ENCODE measurements at places on chromosomes 16 and 17. TPM values are rescaled to one million over a fixed set of nuclear protein-coding genes. Genes with fewer than 3 reads are reported as not detected.

- DNase-seq = no peak
Measured at GRCh38 chr16:65069766-65070165, 52.1 kb downstream of the CDH11 start.

GRCh38 chr16:82695806-82696205, 69.0 kb downstream of the CDH13 start:
- DNase-seq = no peak

GRCh38 chr17:13759518-13760335, 158.0 kb upstream of the HS3ST3A1 start:
- no peak for DNase-seq

DNA sequence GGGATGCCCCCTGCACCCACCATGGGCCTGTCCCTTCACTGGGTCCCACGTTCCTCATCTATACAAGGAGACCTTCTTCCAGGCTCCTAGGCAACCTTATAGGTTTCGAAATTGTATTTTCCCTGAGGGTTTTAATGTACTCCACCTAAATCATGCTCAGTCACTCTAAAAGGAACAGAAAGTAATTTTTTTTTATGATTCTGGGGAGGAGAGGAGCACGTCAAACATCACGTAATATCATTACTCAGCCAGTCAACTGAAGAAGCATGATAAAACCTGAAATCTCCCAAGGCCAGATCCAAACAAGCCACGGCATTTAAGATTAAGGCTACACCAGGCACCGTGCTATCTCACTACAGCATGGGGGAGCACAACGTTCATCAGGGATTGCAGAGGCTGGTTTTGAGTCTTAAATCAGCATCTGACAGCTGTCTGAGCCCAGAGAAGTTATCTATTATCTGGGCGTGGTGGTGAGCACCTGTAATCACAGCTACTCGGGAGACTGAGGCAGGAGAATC, 3.9 kb upstream of the TMEM114 start:
- DNase-seq = no peak

- no peak for DNase-seq
Measured at GRCh38 chr17:43616852-43617251, 44.9 kb downstream of the MEOX1 start.

GRCh38 chr17:78789663-78790181, 7.6 kb upstream of the CYTH1 start:
- DNase-seq = no peak

DNA sequence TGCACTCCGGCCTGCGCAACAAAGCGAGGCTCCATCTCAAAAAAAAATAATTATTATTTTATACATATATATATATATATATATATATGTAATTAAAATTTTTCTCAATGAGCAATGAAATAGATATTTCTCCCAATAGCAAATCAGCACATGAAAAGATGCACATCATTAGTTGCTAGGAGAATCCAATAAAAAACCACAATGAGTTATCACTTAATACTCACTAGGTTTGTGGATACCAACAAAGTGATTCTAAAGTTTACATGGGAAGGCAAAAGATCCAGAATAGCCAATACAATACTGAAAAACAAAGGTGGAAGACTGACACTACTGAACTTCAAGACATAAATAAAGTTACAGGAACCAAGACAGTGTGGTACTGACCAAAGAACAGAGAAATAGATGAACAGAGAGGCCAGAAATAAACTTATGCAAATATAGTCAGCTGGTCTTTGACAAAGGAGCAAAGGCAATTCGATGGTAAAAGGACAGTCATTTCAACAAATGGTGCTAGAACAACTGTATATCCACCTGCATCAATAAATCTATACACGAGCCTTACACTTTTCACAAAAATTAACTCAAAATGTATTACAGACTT, 13.6 kb downstream of the SMG6 start:
- DNase-seq = no peak

Gene ZNF469
- total RNA-seq = 3.6 TPM

DNA sequence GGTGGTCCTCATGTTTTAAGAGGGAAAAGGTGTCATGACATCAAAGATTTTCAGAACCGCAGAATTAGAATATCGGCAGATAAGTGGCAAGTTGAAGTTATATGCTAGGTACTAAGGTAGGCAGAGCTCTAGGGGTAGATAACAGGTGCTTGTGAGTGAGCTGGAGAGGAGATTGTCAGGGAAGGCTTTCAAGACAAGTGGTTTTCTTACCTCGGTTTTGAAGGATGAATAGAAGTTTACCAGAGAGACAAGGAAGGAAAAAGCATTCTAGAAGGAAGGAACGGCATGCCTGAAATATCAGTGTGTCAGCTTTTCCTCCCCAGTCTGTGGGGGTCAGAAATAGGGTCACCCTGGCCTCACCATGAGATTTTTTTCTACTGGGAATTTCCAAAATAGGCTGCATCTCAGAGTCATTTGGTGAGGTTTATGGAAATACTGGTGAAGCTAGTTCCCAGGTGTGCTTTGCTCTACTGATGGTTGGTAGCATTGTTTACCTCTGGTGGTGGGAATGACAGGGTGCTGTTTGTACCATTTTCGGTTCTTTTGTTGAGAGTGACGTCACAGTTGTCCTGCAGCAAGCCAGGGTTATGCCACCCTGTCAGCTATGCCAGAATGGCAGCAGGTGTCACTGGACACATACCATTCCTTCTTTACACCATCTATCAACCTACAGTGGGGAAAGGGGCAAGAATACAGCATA, 112.5 kb downstream of the MSI2 start:
- DNase-seq = no peak

GRCh38 chr17:39116224-39116623, 35.2 kb downstream of the PLXDC1 start:
- no peak for DNase-seq

DNA sequence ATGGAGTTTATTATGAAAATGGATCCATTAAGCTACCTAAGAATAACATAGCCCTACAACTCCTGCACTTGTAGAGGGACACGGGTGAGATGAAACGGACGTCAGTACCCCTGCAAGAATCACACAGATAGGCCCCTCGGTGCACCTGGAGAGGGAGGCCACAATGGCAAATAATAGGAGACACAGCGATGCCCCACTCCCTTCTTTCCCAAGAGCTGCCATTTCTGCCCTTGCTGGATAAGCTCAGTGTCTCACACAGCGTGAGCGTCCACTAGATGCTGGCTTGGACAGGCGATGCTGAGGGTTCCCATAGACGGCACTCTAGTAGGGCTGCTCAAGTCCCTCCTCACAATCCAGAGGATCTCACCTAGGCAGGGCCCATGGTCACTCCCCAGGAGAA, 67.8 kb downstream of the ADCY9 start:
- peak; percentile 26 for DNase-seq

Gene TBC1D3I
- 2.1 TPM for total RNA-seq

DNA sequence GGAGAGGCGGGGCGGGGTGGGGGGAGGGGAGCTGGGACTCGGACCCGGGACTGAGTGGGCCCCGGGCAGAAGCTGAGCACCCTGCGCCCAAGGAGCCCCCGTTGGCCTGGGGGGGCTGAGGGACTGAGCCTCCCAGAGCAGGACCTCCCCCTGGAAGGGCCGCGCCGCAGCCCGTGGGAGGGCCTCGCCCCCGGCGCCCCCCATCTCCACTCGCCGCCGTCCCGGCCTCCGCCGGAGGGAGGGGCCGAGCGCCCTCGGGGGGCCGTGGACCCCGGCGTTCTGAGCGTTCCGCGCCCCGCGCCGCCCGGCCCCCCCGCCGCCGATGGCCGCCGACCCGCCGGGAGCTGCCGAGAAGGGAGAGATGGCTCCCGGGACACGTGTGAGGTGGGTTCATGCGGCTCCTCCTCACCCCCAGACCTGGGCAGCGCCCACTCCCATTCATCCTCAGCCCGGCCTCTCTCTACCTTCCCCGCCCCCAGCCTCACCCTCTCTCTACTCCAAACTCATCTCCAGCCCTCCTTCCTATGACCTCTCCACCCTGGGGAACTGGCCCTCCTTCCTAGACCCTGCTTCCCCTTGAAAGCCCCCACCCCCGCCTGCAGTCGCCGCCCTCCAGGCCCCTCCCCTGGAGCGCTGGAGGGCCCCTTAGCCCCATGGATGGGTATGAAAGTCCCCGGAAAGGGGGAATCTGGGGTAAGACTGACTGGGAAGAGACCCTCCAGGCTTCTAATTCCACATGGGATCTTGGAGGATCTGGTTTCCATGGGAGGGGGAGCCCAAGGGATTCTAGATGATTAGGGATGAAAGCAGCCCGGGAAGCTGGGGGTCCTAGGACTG, 922 bp downstream of the FBXL19 start:
- DNase-seq = no peak

Gene RAP1GAP2
- 49.2 TPM for total RNA-seq

GRCh38 chr16:68146585-68146984, 61.4 kb downstream of the NFATC3 start:
- no peak for DNase-seq

- no peak for DNase-seq
Measured at GRCh38 chr16:64916051-64916450, 205.8 kb downstream of the CDH11 start.

GRCh38 chr16:68756239-68756915, 19.3 kb downstream of the CDH1 start:
- DNase-seq = peak; percentile 58

Gene NPIPB6
- total RNA-seq = 7.2 TPM

GRCh38 chr16:67613808-67614207, 31.1 kb upstream of the CARMIL2 start:
- DNase-seq = no peak

DNA sequence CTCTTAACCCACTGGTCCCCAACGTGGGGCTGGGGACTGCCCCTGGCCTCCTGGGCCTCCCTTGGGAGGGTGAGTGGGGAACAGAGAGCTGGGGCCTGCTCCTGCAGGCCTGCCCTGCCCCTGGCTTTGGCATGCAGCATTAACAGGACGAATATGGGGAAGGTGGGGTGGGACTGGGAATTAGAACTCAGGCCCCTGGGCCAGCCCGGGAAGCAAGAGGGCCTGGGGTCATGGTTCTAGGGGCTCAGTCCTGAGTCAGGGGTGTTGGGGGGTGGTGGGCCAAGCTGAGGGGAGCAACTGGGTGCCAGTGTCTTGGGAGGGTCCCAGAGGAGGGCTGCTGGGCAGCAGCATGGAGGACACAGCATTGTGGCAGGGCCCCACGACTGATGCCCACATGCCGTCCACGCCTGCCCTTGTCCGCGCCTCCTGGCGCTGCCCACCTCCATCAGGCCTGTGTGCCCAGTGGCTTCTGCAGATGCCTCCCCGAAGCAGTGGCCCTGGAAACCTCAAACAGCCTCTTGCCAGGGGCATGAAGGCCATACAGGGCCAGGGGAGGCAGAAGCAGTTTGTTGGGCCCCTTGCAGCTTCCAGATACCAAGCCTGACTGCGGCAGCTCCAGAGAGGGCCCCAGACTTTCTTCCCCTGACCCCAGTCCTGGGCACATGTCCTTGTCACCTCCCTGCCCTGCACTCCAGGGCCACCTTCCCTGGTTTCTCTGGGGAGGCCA, 4.8 kb downstream of the MAP2K3 start:
- no peak for DNase-seq

DNA sequence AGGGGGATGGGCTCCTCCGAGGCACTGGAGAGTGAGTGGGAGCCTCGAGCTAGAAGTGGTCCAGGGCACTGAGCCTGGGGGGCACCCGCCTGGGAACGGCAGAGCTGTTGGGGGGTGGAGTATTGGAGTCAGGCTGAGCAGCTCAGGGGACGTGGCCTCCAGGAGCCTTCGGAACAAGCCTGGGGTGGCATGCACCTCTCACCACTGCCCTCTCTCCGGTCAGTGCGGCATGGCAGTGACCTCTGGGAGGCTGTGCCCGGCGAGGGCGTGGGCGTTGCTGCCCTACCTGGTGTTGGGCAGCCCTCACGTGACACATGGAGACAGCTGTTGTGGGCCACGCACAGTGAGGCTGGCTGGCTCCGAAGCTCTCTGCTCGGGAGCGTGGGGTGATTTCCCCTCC, 13.9 kb downstream of the PRSS27 start:
- DNase-seq = no peak

Gene SMIM5
- 9.5 TPM for total RNA-seq

All from ureter (tissue), 1 donor.